GDM1 (cell line): ENCODE measurements at places on chromosomes 1 and 21.

GRCh38 chr1:153794624-153795329, 19.6 kb downstream of the SLC27A3 start:
- no peak for DNase-seq

DNA sequence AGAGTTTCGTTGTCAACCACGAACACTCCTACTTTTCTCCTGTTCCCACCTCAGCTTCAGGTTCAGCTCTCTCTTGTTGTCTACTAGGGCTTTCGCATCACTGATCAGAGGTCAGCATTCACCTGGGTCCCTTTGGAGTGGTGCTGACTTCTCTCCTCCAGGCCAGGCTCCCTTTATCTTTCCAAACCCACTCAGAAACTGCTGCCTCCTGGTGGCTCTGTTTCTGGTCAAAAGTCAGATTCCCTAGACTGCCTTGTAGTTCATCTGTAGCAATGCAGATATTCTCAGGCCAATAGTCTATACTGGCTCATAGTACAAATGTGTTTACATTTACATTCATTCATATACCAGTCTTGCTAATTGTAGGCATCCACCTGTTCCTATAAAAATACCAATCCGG, 6.4 kb upstream of the ERI3 start:
- DNase-seq = no peak

DNA sequence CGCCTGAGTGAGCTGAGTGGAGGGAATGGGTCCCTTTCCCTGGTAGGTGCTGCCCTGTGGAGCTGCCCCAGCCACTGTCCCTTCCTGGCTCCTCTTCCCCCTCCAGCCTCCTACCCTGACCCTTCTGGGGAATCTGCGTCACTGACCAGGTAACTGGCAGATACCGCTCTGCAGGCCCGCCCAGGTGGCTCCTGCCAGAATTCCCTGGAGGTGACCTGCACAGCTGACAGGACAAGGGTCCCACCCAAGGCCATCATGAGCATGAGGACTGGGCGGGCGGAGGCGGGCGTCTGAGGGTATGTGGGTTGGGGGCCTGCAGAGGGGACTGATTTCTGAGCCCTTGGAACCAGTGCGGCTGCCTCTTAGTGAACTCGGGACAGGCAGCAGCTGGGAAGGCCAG, 32.5 kb downstream of the DHRS3 start:
- no peak for DNase-seq

GRCh38 chr1:27955076-27955475, 4.7 kb upstream of the XKR8 start:
- DNase-seq = no peak

GRCh38 chr1:44632598-44632997, 41.7 kb downstream of the TMEM53 start:
- DNase-seq = no peak

- no peak for DNase-seq
Observed at GRCh38 chr21:40623528-40623927, 223.4 kb downstream of the DSCAM start.

- DNase-seq = no peak
Observed at GRCh38 chr1:109351457-109351856, 44.6 kb upstream of the MYBPHL start.

GRCh38 chr21:17859661-17860060, 40.5 kb upstream of the C21orf91 start:
- no peak for DNase-seq
